Muscle of leg (tissue), 16 donors: ENCODE measurements at places on chromosomes 13 and 19. TPM values are rescaled to one million over a fixed set of nuclear protein-coding genes. Genes with fewer than 3 reads are reported as not detected.

DNA sequence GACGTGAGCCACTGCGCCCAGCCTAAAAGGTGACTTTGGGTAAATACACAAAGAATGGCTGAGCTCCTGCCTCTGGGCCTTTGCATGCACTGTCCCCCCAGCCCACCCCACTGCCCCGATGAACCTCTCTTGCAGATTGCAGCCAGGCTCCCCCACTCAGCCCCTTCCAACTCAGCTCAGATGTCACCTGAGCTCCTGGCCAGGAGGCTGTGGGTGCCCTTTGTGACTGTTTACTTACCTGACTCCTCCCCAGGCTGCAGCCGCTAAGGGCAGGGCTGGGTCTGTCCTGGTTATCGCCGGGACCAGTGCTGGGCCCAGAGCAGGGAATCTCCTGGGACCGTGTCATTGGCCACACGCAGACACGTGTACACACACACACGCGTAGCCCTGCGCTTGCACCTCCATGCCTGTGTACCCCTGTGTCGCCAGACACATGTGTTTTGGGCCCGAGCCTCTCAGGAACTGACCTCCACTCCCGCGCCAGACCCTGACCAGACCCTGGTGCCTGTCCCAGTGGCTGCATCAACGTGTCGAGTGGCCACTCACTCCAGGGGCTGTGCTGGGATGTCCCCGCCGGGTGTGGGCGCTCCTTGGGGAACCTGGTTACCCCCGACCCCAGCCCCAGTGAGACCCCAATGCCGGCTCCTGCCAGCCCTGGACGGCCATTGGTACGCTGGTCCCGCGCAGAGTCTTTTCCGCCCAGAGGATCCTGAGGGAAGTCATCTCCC is 18.7 kb downstream of the EFNA2 start:
- H3K27me3 ChIP-seq = peaks cover 11% of the 10 kb centered on the region
- DNase-seq = no peak
- no peaks in the 10 kb centered on the region for H3K4me1 ChIP-seq
- H3K27ac ChIP-seq = no peak overlapping the region
- no peak overlapping the region for H3K4me3 ChIP-seq

DNA sequence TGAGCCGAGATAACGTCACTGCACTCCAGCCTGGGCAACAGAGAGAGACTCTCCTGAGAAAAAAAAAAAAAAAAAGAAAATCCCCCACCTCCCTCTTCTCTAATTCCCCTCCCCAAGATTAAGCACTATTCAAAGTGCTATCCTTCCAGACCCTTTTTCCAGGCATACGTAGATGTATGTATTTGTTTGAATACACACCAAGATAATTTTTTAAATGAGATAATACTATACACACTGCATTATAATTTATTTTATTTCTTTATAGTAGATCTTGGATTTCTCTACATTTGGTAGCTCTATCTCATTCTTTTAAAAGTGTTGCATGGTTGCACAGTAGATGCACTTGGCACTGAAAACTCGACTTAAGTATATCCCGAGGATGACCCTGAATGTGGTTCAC is 32.5 kb downstream of the CAB39L start:
- H3K36me3 ChIP-seq = no peaks in the 10 kb centered on the region
- H3K4me1 ChIP-seq = no peaks in the 10 kb centered on the region
- H3K4me3 ChIP-seq = no peak overlapping the region
- no peaks in the 10 kb centered on the region for H3K27me3 ChIP-seq
- DNase-seq = no peak

DNA sequence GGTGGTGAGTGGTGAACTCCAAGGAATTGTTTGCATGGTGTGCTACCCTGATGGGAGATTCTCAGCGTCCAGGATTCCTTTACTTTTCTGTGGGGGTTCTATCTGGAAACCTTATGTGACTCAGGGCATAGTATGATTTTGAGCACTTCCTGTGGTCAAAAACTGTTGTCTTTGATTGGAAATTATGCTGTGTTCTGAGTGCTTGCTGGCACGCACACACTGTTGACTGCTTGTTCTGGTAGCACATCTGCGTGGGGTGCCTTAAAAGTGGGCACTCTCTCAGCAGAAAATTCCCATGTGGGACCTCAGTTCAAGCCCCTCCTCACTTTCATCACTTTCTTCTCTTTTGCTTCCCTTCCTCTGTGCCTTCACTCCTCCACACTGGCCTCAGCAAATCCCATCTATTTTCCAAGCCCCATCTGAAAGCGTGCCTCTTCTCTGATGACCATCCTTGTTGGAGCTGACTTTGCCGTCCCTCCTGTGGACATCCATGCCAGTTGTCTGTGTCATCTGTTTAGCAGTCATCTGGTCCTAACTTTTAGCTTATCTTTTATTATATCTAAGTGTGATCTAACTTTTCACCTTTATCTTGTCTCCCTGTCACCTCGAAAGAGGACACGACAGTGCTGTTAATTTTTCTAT is 56.4 kb upstream of the NPAS1 start:
- H3K27me3 ChIP-seq = no peaks in the 10 kb centered on the region
- no peak overlapping the region for H3K4me3 ChIP-seq
- H3K36me3 ChIP-seq = peaks cover 8% of the 10 kb centered on the region
- H3K27ac ChIP-seq = no peak overlapping the region
- H3K4me1 ChIP-seq = peaks cover 13% of the 10 kb centered on the region

DNA sequence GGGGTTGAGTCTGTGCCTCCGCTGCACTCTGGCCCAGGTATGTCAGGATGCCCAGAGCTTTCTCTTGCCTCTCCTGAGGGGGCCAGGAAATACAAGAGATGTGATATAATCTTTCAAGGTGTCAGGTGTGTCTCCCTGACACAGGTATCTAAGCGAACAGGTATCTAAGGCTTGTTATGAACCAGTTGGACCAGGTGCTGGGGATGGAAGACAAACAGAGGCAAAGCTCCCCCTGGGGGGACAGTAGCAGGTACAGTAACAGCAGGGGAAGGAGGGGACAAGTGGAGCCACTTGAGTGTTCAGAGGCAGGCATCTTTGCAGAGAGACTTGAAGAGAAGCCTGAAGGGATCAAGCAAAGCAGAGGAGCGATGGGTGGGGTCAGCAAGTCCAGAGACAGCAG is 2.6 kb downstream of the LENG1 start:
- peaks cover 24% of the 10 kb centered on the region for H3K4me1 ChIP-seq
- peaks cover 63% of the 10 kb centered on the region for H3K36me3 ChIP-seq
- H3K27me3 ChIP-seq = no peaks in the 10 kb centered on the region

GRCh38 chr13:28320884-28321574 is 173.9 kb downstream of the FLT1 start:
- H3K36me3 ChIP-seq = no peaks in the 10 kb centered on the region
- peaks cover 2% of the 10 kb centered on the region for H3K27me3 ChIP-seq
- DNase-seq = no peak
- H3K4me3 ChIP-seq = no peak overlapping the region
- peaks cover 55% of the 10 kb centered on the region for H3K4me1 ChIP-seq

DNA sequence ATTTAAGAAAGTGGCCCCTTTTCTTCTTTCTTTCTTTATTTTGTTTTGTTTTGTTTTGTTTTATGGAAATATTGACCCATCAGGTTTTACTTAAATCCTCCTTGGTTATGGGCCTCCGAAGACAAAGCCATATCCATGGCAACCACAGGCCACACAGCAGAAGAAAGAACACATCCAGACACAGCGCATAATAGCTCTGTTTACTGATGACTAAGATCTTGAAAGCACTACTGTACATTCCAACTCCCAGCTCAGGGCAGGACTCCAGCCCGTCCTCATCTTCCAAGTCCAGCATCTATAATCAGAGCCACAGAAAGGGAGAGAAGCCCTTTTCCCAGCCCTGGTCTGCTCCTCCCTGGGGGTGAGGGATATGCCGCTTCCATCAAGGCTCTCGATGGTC is 84.3 kb downstream of the NUFIP1 start:
- peaks cover 65% of the 10 kb centered on the region for H3K4me1 ChIP-seq
- DNase-seq = peak; percentile 99
- no peak overlapping the region for H3K4me3 ChIP-seq
- H3K27ac ChIP-seq = peak overlapping the region; percentile 97
- H3K36me3 ChIP-seq = no peaks in the 10 kb centered on the region

DNA sequence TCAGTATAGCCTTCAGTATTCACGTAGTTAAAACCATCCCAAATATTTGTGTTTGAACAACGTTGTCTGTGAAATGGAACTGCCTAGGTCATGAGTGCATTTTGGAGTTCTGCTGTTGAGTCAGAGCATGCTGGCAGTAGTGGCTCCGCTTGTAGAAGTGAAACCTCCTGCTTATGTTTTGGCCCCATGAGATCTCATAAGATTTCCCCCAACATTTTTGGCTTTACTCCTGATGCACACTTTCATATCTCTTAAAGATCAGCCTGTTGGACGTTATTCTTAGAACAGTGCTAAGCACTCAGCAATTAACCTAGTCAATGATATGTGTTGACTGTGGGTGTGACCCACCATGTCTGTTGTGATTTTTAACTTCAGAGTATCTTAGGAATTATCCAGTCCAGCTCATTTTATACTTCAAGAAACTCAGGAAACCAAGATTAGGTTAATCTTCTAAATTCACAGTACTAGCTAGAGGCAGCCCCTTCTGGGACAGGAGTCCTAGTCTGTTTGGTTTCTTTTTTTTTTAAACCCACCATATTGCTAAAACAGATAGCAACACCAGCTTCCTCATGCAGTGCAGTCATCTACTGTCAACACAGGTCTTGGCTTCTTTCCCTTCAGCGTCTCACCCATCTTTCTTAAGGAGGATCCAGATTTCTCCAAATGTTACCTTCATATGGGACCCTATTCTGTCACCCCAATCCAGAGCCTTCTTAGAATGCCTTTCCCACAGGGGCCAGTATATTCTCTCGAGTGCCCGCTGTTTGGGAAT is 26.2 kb downstream of the RAP2A start:
- H3K27ac ChIP-seq = no peak overlapping the region
- H3K36me3 ChIP-seq = peaks cover 11% of the 10 kb centered on the region
- DNase-seq = peak; percentile 43
- H3K4me1 ChIP-seq = peaks cover 4% of the 10 kb centered on the region
- H3K4me3 ChIP-seq = no peak overlapping the region

DNA sequence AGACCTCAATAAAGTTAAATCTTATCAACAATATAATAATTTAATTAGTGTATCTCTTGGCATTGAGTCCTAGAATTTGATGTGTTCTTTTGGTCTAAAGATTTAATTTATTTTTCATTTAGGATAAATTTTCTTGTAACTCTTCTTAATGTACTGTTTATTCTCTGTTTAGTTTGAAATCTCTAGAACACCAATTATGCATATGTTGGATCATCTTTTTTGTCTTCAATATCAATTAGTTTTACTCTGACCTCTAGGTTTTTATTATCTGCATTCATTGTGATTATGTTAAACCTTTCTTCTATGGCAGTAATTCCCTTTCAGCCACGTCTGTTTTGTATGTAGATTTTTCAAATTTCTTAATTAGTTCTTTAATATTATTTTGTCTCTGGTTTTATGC is 93.8 kb upstream of the ARHGEF7 start:
- H3K4me3 ChIP-seq = no peak overlapping the region
- no peak overlapping the region for H3K27ac ChIP-seq
- DNase-seq = no peak
- no peaks in the 10 kb centered on the region for H3K27me3 ChIP-seq
- no peaks in the 10 kb centered on the region for H3K4me1 ChIP-seq

GRCh38 chr19:44954278-44954648 is 917 bp upstream of the CLPTM1 start:
- no peak for DNase-seq
- peak overlapping the region; percentile 98 for H3K27ac ChIP-seq
- H3K27me3 ChIP-seq = no peaks in the 10 kb centered on the region
- peaks cover 35% of the 10 kb centered on the region for H3K4me1 ChIP-seq

DNA sequence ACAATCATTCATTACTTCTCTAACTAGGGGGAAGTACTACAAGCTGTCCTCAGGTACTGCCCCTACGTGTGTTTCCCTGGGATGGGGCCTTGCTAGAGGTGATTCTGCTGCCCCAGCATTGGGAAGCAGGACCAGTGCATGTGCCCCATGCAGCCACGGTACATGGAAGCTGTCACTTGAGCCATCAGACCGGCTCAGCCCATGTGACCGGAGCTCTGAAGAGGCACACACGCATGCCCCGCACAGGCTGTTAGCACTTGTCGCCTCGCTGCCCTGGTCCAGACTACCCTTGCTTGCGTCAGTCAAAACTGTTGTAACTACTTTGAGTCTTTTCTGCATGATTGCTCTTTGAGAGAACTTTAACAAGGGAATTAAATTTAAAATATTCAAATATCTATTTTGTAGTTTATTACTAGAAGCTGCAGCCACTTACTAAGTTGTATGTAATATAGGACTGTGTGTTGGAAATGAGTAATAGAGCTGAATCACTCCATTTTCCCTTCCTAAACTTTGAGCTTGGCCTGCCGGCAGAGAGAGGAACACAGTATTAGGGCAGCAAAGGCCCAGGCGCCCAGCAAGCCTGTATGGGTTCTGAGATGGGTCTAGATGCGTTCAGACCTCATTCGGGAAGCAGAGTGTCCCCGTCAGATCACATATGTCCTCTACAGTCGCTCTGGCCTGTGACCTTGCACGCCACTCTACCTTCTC is 42.2 kb downstream of the DHRS12 start:
- H3K4me3 ChIP-seq = no peak overlapping the region
- peaks cover 11% of the 10 kb centered on the region for H3K4me1 ChIP-seq
- H3K27me3 ChIP-seq = no peaks in the 10 kb centered on the region
- no peak overlapping the region for H3K27ac ChIP-seq

- no peak for DNase-seq
- no peak overlapping the region for H3K27ac ChIP-seq
- H3K4me3 ChIP-seq = no peak overlapping the region
- H3K36me3 ChIP-seq = no peaks in the 10 kb centered on the region
- H3K27me3 ChIP-seq = no peaks in the 10 kb centered on the region
Measured at GRCh38 chr19:5753743-5754142, 30.8 kb downstream of the PRR22 start.

GRCh38 chr13:113152984-113153809 is 5.3 kb upstream of the PROZ start:
- H3K27ac ChIP-seq = peak overlapping the region; percentile 86
- H3K27me3 ChIP-seq = peaks cover 16% of the 10 kb centered on the region
- no peaks in the 10 kb centered on the region for H3K36me3 ChIP-seq
- peaks cover 25% of the 10 kb centered on the region for H3K4me1 ChIP-seq

DNA sequence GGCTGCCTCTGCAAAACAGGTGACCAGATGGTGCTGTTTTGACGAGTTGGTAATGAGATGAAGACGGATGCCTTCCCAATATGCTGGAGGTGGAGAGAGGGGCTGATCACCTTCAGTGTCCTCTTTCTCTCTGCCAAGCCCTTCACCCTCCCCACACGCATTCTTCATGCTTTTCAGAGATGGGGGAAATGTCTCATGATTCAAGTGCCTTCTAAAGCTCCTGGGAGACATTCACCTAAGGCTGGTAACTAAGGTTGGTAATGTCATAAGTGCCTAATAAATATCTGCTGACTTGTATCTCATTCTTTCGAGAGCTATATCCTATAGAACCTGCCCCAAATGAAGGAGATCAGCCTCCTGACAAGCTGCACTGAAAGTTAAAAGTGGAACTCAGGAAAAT is 86.2 kb upstream of the MBNL2 start:
- no peak for DNase-seq
- no peaks in the 10 kb centered on the region for H3K27me3 ChIP-seq
- no peaks in the 10 kb centered on the region for H3K4me1 ChIP-seq
- no peak overlapping the region for H3K27ac ChIP-seq

NDUFA11 gene
- 312 TPM for total RNA-seq

ZNF468 gene
- 19.9 TPM for total RNA-seq

CGB3 gene
- 0.22 TPM for total RNA-seq

ZNF177 gene
- total RNA-seq = 5.6 TPM

ETFB gene
- total RNA-seq = 50.1 TPM

TMEM86B gene
- total RNA-seq = 1.1 TPM
